ENCODE measurements at places on chromosomes 16 and 17. TPM values are rescaled to one million over a fixed set of nuclear protein-coding genes. Genes with fewer than 3 reads are reported as not detected.

NUPR1 gene
- 54.8 TPM for total RNA-seq

CNGB1 gene
- not detected for total RNA-seq

FAM171A2 gene
- total RNA-seq: 4.6 TPM

KRTAP4-3 gene
- total RNA-seq: not detected

MYH3 gene
- total RNA-seq: 1.1 TPM

CD7 gene
- not detected for total RNA-seq

SMTNL2 gene
- not detected for total RNA-seq

GRCh38 chr17:28563475-28563874 lies 7.8 kb downstream of the PIGS start:
- peak; percentile 13 for DNase-seq

DNA sequence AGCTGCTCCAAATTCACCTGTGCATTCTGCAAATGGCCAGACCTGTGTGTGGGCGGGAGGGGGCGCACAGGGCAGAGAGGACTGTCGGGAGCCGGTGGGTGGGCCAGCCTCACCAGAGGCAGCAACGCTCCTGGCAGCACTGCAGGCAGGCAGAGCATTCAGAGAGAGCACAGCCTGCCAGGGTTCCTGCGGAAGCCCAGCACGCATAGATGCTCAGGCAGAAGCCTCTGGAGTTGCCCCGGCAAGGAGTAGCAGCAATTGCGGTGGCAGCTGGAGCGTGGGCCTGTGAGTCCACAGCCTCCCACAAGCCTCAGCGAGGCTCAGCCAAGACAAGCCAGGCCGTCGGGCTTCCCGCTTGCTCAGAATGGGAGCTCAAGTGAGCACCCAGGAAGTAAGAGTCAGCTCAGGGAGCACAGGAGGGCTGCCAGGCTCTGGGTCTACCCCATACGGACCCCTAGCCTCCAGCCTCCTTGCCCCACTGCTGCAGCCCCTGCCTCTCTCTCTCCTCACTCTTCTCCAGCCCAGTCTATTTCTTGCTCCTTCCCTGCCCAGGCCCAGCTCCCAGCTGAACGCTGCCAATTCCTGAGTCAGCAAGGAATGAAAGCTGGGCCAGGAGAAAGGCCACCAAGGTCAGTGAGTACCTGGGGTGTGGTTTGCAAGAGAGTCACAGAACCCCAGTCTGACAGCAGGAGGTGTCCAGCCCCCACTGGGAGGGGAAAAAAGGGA lies 9.6 kb downstream of the EMC6 start:
- DNase-seq: peak; percentile 59

DNA sequence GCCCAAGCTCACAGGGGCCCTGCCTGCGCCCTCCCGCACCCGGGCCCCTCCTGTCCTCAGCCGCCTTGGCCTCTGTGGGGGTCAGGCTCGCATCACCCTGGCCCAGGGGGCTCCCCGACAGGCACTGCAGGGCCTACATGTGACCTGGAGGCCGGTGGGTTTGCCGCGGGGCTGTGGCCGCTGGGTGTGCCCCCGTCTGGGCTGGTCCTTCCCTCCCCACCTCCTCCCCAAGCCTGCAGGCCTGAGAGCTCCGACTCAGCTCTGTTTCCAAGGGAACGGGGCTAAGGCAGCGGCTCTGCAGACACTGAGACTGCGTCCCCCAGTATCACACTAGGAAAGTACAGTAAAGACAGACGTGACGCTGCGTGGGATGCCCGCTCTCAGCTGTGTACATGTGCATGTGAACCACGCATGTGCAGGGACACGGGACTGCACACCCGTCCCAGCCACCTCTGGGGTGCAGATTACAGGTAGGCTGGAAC lies 16.5 kb upstream of the WDR45B start:
- DNase-seq: no peak

GRCh38 chr16:49587511-49587910 lies 213.9 kb downstream of the C16orf78 start:
- no peak for DNase-seq

GRCh38 chr17:44905006-44906000 lies 6.1 kb upstream of the EFTUD2 start:
- DNase-seq: peak; percentile 19

DNA sequence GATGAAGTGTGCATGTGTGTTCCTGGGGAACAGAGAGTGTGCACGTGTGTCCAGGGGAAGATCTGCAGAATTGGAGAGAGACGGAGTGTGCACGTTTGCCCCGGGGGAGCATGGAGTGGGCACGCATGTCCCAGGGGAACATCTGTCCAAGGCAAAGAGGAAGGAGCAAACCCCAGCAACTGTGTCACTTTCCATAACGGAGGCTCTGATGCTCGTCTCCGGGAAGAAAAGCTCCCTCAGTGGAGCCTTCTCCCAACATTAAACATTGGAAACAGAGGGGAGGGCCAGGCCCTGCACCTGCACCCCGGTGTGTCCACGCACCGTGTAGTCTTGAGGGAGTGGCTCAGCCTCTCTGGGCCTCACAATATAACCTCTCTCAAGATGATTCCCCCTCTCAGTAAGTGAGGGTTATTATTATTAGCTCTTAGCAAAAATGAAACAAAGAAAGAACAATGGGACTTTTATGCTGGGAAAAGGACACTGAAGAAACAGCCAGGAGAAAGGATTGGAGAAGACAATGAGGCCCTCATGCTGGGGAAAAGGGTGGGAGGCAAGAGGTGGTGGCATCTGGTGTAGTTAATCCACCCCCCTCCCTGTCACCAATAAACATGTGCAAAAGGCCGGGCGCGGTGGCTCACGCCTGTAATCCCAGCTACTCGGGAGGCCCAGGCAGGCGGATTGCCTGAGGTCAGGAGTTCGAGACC lies 7.6 kb downstream of the RAB40B start:
- DNase-seq: no peak

DNA sequence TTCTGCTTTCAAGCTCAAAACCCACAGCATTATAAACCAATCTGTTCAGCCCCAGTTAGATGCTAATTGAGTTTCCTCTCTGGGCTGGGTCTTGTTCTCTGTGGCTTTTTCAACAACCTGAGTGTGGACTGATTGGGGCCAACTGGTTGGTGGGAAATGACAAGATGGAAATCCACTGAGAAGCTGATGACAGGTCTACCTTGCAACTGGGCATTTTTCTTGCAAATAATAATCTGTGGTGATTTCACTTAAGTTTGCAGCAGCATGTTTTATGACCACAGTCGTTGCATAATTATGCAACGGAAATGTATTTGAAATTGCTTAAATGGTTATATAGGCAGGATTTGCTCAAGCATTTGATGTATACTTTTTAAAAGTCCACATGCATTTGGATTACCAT lies 69.9 kb downstream of the AKAP1 start:
- no peak for DNase-seq

- DNase-seq: peak; percentile 77
These were observed 53.9 kb upstream of the ERN1 start for GRCh38 chr17:64183815-64184214.

DNA sequence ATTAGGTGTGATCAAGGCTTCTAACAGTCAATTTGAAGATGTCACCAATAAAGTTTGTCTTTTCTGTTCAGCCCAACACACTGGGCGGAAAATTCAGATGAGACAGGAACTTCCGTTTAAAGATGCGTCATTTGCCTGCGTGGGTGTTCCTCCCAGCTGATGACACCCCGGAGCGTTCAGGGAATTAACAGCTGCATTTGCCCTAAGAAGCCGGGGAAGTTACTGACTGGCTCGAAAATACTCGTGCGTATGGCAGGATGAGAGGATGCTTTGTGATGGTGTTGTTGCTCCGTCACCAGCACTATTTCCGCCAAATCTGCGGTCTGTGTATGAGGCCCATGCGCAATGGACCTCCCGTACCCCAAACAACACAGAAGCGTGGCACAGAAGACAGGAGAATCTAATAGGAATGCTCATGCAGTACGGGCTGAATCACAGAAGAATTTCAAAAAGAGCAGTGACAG lies 11.9 kb upstream of the PVALEF start:
- peak; percentile 80 for DNase-seq

GRCh38 chr17:8887834-8888703 lies 20.6 kb upstream of the PIK3R6 start:
- peak; percentile 68 for DNase-seq

DNA sequence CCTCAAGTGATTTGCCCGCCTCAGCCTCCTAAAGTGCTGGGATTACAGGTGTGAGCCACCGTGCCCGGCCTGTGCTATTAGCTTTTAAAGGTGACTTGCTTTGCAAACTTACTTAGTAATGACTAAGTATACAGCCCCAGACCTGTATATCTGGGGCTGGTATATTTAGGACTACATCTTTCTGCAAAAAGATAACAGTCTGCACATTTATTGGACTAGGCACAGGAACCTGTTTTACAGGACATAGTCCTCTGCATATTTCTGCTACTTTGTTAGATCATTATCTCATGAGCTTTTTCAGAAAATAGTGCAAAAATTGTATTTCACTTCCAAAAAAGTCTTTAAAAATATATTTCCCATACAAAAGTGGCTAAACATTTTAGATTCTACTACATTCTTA lies 1.3 kb downstream of the KRT24 start:
- DNase-seq: no peak

DNA sequence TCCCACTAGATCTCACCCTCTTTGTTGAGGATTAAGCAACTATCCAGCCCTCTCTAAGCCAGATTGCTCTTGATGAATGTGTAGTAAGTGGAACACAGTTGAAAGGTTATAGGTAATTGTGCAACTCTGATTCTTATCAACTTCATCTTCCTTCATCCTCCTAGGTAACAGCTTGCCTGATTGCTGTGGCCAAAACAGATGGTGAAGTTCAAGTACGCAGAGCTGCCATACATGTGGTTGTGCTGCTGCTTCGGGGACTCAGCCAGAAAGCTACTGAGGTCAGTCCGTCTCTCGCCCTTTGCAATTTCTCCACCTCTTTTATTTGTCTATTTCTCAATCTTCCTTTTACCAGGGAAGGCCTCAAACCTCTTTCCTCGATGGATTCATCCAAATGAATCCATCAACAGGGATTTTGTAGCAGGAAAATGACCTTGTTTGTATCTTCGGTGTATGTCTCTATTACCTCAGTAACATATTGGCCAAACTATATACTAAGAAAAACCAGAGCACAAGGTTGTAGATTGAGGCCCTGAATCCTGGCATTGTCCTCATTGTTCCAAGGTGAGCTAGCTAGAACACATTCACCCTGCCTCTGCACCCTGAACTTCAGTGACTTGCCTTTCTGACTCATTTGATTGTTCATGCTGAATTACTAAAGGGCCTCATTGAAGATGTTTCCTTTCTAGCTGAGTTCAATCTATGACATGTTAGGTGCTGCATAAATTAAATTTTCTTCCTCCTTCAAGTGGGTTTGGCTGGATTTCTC lies 65.1 kb upstream of the HAS3 start:
- peak; percentile 68 for DNase-seq

DNA sequence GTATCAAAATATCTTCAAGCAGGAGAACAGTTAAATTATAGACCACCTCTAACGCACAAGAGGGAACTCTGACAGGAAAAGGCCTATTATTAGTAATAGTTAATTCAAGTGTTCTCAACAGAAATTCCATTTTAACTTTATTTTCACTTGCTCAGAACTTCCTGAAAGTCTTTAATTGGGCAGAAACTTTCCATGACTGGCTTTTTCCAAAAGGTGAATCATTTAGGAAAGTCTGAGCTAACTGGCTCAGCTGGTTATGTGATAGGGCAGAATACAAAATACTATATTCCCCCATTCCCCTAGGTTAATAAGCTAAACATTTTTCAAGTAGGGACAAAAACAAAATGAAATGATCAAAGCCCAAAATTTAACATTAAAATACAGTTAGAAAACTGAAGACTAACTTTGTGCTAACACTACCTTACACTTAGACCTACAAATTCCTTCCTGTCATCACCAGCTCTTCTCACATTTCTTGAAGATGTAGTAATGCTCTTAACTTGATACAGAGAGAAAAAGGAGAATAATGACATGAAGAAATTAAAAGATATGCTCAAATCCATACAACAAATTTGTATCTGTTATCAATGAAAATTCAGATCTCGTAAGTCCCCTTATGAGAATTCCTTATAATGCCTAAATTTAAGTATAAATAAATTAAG lies 31.0 kb downstream of the CFDP1 start:
- peak; percentile 89 for DNase-seq

DNA sequence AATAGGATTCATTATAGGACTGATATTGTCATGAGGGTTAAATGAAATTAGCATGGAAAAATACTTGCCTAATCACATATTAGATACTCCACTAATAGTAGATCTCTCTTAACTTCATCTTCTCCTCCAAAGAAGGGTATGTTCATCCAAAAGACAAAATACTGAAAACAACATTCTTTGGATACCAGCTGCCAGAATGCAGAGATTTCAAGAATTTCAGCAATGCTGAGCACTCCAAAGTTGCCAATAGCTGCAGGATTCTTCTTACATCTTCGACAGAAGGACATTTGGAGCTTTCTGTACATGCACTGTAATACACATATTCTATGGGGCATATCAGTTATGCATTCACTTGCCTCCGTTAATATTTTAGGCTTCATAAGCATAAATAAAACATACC lies 436.5 kb downstream of the HAPSTR1 start:
- no peak for DNase-seq

GRCh38 chr16:1379304-1380076 lies 27.8 kb downstream of the GNPTG start:
- DNase-seq: peak; percentile 88
